Stimulated activated CD4-positive, alpha-beta T cell treated with anti-CD3 and anti-CD28 coated beads, Interleukin-4, amount 100 ng/mL, for 4 hours (primary cell): ENCODE measurements at places on chromosomes 2 and 18.
A peak's percentile ranks its signal among the peaks of the same experiment; 100 is the strongest.

DNA sequence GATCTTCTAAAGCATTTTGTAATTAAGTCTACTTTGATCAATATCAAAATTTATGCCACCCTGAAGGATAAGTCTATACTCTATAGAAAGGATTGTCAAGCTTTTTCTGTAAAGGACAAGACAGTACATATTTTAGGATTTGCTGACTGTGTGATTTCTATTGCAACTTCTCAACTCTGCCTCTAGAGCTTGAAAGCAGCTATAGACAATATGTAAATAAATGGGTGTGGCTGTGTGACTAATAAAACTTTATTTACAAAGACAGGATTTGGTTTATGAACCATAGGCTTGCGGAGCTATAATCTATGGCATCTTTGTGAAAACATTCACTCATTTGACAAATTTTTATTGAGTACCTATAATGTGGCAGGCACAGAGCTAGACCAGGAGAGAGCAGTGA is 18.4 kb downstream of the UPP2 start:
- no peak for DNase-seq

GRCh38 chr2:156215656-156216055 is 116.9 kb downstream of the NR4A2 start:
- DNase-seq, result no peak

DNA sequence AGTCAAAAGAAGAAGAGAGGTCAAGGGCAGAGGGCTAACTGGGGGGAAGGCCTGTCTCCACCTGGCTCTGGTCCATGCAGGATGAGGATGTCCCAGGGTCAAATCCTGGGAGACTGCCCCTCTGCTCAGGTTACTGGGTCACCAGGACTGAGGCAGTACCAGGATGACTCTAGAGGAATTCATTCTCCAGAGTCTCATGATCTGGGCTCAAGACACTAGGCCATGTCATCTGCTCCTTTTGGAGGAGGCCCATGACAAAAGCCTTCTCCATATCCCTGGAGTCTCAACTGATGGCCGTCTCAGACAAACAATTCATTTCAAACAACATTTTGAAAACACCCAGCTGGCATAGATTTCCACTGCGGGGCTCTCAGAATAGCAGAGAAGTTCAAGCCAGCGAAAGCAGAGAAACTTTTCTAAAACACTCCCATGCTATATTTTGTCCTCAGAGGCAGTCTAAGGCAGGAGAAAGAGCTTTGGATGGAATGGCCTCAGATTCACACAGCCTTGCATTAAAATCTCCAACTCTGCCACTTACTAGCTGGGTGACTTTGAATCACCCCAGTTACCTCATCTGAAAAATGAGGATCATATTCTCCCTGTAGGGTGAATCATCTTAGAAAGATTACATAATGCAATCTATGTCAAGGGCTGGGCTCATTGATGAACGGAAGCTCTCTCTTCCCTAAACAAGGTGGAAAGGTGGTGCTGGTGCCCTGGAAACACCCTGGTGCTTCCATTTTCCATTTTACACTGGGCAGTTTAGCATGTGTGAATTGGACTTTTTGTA is 48.8 kb upstream of the LCLAT1 start:
- no peak for DNase-seq

DNA sequence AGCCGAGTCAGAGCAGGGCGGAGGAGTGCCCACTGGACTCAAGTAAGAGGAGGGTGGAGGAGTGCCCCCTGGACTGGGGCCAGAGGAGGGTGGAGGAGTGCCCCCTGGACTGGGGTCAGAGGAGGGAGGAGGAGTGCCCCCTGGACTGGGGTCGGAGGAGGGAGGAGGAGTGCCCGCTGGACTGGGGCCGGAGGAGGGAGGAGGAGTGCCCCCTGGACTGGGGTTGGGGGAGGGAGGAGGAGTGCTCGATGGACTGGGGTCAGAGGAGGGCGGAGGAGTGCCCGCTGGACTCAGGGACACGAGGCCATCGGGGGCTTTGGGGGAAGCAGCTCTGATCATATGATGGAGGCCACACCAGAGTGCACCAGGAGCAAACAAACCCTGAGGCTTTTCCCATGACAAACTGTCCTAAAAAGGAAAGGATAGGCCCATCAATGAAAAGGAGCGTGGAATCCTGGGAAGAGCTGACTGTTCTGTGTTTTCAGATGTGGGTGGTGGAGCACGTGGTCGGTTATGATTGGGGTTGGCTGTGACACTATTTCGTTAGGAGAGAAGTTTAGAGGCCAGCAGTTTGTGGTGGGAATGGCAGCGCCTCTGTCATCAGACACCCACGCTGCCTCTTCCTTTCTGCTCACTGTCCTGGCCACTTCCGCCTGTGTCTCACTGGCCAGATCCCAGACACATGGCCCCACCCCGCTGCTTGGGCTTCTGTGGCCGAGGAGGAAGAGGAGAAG is 24.5 kb upstream of the HPCAL1 start:
- DNase-seq, result no peak

GRCh38 chr2:143125717-143126116 is 3.5 kb upstream of the ARHGAP15 start:
- DNase-seq, result no peak

GRCh38 chr18:9416563-9417072 is 58.7 kb upstream of the RALBP1 start:
- DNase-seq, result no peak

GRCh38 chr18:8322486-8322885 is 286.8 kb upstream of the RAB12 start:
- no peak for DNase-seq

DNA sequence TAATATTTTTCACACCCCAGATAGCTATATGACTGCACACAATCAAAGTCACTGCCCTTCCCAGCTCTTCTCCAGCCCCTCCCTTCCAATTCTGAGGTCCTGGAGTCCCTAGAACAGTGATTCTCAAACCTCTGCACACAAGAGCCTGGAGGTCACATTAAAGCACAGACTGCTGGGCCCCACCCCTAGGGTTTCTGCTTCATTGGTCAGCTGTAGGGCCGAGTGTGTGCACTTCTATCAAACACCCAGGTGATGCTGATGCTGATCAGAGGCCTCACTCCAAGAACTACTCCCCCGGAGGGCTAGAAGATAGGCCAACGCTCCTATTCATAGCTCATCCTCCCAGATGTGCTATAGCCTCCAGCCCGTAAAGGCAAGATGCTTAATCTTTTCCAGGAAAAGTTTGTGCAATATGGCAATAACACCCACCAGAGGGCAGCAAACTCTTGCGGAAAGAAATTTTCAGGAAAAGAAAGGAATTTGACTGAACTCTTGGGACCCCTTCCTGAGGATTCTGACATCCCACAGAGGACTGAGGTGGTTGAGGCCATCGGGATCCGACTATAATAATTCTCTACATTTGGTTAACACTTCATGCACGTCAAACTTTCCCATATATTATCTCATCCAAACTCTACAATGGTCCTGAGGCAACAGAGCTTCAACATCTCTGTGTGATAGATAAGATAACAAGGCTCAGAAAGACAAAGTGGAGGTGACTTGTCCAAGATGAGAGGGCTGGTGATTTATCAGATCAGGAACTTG is 194.2 kb upstream of the PKDCC start:
- DNase-seq, result no peak

GRCh38 chr2:30385327-30385726 is 61.7 kb upstream of the LCLAT1 start:
- DNase-seq, result no peak

DNA sequence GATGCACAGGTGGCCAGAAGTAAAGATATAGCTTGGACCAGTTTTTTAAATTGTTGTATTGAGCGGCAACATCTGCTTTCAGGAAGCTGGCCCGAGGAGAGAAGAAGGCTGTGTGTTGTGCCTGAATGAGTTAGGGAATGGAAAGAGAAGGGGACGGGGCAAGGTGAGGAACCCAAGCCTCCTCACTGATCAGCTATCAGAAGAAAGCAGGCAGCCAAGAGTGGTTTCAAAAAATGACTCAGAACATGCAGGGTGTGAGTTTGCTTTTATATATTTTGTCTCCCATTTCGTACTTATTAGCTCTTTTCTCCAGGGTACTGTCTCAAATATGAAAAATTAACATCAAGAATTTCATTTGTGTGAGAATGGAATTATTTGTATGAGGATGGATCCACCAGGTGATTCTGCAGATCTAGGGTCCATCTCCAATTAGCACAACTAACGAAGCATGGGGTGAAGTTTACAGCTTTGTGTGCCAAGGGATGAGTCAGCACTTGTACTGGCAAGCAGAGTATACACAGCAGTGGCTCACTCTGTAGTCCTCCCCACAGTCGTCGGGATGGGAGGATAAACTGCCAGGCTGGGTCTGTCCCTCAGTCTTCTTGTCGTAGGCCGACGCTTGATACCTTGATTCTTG is 175.7 kb downstream of the PIEZO2 start:
- DNase-seq, result no peak

- DNase-seq, result peak; percentile 61
Observed at GRCh38 chr2:106104332-106105062, 89.6 kb downstream of the UXS1 start.
